ENCODE measurements at places on chromosomes 13 and 19. TPM values are rescaled to one million over a fixed set of nuclear protein-coding genes. Genes with fewer than 3 reads are reported as not detected.
A peak's percentile ranks its signal among the peaks of the same experiment; 100 is the strongest.

GRCh38 chr13:50386541-50387050 lies 371.4 kb downstream of the KCNRG start:
- DNase-seq = peak; percentile 23

Gene ACER1
- not detected for total RNA-seq

Gene ZNF536
- total RNA-seq = 0.37 TPM

- no peak for DNase-seq
These were observed 1418.5 kb downstream of the EFNB2 start for GRCh38 chr13:105116966-105117365.

Gene RAB3A
- total RNA-seq = 12.2 TPM

Gene ARID3A
- 113 TPM for total RNA-seq

- no peak for DNase-seq
These were observed 394.3 kb downstream of the PCDH17 start for GRCh38 chr13:58025821-58026220.

- no peak for DNase-seq
These were observed 88.1 kb downstream of the DGKH start for GRCh38 chr13:42136518-42136917.

DNA sequence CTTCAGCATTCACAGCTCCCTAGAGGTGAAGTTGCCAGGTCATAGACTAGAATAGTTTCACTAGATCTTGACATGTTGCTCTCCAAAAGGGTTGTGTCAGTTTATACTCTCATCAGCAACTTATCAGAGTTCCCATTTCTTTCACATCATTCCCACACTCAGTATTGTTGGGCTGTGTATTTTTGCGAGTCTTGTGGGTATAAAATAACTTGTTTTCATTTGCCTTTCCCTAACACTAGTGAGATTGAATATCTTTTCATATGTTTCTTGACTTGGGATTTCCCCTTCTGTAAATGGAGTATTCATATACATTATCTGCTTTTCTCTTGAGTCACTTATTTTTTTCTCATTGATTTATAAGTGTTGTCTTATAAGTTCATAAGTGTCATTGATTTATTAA lies 55.2 kb upstream of the GPR183 start:
- DNase-seq = no peak

DNA sequence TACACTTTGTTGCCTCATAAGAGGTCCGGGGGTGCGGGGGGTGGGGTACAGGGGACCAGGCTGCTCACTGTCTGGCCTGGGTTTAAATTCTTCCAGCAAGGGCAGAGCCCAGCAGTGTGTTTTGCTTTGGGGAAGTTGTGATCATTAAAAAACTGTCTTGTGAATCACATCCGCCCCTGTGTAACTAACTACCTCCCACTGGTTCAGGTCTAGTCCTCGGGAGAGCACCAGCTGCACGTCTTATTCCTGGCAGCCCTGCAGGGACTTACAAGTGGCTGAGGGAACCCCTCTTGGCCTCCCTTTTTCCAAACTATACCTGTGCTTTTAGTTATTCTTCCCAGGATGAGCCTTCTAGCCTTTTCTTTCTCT lies 127.5 kb downstream of the SIPA1L3 start:
- no peak for DNase-seq

DNA sequence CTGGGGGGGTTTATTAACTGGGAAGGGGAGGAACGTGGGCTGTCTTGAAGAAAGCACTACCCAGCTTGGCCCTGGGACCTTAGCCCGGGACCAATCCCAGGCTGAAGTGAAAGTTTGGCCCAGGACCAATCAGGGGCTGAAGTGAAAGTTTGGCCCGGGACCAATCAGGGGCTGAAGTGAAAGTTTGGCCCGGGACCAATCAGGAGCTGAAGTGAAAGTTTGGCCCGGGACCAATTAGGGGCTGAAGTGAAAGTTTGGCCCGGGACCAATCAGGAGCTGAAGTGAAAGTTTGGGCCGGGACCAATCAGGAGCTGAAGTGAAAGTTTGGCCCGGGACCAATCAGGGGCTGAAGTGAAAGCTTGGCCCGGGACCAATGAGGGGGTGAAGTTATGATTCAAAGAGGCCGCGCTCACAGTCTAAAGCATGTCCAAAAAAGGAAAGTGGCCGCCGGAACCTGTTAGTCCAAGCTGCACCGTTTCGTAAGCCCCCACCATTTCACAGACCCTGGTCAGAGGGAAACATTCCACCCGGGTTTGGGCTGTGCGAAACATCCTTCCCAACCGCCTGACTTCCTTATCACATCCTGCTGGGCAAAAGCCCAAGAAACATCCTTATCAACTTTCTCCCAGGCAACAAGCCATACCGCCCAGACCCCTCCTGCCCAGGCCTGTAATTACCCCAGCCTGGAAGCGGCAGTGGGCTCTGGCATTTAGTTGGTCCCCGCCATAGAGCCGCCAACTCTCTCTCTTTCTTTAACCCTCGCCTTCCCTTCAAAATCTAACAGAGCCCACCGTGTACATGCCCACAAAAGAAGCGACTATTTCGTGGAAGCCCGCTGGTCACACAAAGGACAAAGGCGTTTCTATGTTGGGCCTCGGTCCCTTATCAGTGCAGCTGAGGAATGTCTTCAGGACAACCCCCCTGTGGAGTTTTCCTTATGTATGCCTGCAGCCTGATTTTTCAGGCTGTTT lies 1.1 kb downstream of the ZNF850 start:
- peak; percentile 78 for DNase-seq

DNA sequence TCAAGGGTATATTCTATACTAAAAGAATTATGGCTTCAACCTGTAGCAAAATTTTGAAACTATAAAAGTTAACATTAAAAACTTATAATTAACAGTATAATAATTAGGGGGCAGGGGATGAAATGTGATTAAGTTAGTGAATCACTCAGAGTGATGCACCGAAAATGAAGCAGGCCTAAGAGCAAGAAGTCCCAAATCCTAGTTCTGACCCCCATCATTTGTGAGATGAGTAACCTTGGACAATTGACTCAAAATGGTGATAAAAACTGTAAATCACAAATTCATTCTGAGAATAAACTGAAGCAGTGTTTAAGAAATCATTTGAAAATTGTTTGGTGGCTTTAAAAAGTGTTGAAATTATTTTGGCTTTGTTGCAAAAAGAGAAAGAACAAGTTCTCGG lies 56.8 kb downstream of the KLF12 start:
- DNase-seq = no peak

Gene CLEC17A
- not detected for total RNA-seq

- peak; percentile 88 for DNase-seq
These were observed 22.3 kb downstream of the TMEM161A start for GRCh38 chr19:19115954-19116353.
